ENCODE measurements at places on chromosomes 6 and 20.
A peak's percentile ranks its signal among the peaks of the same experiment; 100 is the strongest.

DNA sequence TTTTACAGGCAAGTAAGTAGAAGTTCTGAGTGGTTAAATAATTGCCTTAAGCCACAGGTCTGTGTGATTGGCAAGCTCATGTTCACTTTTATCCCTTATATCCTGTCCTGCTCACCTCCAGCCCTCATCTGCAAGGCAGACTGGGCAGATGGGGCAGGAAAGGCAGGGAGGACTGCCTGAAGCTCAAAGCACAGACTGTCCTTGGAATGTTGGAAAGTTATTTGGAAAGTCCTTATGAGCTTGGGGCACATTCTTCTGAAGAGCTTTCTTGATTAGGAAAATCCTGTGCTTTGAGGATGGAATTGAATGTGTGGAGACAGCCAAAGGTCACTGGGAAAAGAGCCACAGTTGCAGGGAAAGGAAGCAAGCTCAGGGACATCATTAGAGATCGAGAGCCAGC, 48.9 kb upstream of the STK35 start:
- no peak for DNase-seq

DNA sequence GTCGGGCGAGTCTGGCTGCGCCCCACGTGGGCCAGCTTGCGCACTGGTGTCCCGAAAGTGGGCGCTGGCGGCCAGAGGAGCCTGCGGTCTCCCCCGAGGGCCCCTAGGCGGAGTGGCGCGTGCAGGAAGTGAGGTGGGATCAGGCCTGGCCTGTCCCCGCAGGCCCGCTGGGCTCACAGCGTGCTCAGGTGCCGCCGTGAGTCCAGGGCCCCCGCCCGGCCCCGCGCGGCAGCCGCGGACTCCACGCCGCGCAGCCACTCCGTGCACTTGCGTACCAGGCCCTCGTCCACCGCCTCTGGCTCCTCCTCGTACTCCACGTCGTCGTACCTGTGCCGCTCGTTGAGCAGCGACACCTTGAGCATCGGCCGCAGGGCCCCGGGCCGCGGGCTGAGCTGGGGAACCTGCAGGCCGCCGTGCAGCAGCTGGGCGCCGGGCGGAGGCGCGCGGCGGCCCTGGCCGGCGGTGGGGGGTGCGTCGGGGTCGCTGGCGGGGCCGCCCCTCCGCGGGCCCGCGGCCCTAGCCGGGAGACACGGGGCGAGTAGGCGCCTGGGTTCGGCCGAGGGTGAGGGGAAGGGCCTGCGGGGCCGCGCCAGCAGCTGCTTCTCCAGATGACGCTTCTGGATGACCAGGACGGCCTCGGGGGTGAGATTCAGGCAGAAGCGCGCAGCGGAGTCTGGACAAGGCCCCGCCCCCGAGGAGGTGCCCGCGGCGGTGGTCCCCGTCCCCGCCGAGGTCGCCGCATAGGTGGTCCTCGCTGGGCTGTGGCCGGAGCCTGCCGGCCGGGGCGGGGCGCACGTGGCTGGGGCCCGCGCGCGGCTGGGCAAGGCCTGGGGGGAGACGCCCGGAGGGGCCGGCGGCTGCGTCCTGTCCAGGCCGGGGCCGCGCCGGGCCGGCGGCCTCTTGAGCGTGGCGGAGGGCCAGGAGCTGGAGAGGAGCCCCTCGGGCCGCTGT, 835 bp downstream of the PRR18 start:
- no peak for DNase-seq

- DNase-seq = no peak
Measured at GRCh38 chr6:125516644-125517043, 214.9 kb upstream of the HDDC2 start.

DNA sequence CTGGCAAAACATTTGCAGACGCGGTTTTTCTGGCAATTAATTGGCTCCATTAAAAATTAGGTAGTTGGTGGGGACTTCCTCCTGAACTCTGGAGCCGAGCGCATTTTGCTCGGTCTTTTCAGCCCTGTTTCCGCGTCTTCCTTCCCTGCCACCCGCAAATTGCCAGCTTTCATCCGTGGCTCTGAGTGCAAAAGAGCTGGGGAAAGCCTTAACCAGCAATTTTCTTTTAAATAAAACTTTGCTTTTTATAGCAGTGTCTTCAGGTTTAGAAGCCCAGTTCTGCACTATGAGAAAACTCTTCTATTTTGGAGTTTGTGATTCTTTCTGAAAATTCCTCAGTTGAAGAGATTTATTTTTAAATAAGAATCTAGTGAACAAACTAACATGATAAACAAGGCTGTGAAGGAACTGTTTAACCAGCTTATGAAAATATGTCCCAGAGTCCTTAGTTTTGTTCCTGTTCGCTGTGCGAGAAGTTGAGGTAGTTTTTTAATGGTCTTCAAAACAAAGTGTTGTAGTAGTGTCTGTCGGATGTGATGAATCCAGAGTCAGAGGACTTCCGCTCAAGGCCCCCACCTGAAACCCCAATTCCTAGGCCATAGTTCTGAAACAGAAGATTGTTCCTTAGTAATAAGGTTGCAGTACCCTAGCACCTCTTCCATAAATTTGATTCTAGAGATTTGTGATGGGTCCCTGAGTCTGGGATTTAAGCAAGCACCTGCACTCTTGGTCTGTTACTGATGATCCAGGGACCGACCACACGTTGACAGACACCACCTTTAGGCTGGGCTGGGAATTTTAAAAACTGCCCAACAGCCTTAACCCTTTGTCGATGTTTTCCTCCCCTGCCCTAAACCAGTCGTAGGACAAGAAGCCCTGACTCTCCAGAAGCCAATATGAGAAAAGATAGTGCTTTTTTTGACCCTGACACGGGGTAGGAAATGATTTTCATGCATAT, 950 bp downstream of the KCTD20 start:
- DNase-seq = peak; percentile 21

DNA sequence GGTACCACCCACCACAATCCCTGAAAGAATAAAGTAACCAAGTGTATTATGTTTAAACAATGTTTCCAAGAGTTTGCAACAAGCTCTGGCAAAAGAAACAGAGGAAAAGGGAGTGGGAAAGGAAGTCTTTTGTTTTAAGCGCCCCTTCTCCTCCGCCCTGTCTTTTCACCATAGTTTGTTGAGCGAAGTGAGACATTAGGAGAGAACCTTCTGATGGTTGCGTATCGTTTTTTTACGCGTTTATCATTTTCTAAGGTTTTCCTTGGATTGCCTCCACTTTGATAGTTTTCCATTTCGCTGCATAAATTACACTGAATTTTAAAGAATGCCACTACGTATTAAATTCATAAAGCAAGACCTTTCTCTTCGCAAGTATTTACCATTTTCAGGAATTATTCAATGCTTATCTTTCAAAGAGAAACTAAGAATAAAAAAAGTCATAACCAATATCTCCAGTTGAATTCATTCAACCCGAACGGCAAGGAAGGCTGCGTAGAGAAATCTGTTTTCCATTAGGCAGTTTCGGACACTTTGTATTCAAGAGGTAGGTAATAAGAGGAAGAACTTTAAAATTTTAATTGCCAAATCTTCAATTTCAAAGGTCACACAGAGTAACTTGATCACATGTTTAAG, 920 bp upstream of the EPHA7 start:
- no peak for DNase-seq

- no peak for DNase-seq
Measured at GRCh38 chr6:116278854-116279231, 887 bp downstream of the TSPYL1 start.

DNA sequence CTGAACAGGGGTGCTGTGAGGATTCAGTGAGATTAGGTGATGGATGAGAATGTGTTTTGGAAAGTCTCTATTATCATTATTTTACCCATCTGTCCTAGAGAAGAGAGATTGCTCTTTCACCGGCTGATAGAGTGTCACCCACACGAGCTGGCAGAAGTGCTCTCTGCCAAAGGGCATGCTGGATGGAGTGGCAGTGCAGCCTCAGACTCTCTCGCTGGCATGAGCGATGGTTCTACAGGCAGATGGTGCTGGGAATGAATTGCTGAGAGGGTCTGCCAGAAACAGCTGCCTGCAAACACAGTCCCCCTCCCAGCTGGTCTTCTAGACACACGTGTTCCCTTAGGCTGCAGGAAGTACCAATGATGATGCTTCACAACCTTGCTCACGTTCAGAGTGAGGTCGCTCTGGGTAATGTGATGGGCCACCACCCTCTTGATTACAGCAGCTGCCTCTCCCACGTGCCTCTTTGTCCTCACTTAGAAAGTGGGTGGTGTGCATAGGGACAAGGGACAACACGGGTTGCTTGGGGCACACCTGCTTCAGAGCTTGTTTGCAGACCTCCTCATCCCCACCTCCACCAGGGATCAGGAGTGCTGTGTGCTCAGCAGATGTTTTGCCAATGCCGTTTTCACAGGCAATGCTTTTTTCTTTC, 84.7 kb downstream of the FOXA2 start:
- DNase-seq = no peak

- DNase-seq = no peak
Measured at GRCh38 chr6:127162836-127163235, 44.4 kb downstream of the RSPO3 start.

DNA sequence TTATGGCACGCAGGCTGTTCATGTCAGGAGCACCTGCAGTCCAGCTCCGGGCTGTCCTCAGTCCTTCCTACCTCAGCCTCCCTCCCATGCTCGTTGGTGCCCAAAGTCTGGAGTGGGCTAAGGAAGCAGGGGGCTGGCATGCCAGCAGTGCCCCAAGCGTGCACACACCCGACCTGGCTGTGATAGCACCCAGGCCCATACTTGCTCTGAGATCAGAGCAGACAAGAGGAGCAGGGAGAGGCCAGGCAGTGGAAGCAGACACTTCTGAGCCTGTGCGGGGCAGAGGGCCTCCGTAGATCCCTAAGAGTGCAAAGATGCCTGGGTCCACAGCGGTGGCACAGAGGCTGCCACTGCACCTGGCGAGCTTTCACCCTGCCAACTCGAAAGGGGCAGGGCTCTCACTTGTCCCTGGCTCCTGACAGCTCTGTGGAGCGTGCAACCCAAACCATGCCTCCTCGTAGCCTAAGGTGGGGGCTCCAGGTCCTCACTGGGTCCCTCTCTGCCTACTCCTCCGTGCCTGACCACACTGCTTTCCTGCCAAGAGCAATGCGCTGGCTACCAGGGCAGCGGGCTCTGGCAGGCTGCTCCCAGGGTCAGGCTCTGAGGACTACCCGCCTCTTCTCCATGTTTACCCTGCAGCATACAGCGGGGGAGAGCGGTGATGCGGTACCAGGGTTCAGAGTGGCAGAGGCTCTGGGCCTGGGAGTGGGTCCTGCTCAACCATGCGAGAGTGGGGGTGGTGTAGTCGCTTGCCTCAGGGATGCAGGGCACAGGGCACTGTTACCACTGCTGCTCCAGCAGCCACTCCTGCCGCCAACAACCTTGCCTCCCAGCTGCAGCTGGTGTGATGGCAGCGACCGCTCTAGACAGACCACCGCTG, 59.5 kb downstream of the MANEA start:
- no peak for DNase-seq

GRCh38 chr20:17530716-17531664, at the start of gene BFSP1:
Gene BFSP1 (minus strand): TSS chr20:17531379. CDS start chr20:17531329, 50 bp downstream.
- DNase-seq = peak; percentile 56

DNA sequence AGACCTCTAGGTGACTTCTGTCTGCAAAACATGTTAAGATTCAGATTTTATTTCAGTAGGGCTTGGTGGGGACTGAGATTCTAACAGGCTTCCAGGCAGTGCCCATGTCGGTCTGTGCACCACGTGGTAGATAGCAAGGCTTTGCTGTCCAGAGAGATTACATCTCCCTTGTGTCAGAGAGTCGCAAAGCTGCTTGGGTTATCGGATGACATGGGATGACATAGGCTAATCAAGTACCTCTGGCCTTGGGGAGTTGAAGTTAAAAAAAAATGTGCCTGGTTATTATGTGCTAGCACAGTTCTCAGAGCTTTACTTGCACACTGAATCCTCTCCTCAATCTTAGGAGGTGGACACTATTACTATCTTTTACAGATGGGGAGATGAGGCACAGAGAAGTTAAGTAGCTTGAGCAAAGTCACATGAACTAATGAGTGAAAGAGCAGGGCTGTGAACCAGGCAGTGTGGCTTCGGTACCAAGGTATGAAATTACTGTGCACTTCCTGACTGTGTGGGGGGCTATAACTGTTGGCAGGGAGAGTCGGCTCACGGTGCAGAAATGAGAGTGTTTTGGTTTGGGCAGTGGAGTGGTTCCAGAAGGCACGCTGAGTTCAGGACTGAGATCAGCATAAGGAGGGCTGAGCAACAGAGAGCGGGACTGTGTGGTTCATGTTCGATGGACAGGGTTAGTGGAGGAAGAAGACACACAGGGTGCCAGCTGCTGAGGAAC, 41.1 kb downstream of the FARS2 start:
- DNase-seq = peak; percentile 69

- peak; percentile 50 for DNase-seq
Measured at GRCh38 chr6:17714879-17715851, 8.4 kb upstream of the NUP153 start.

- no peak for DNase-seq
Measured at GRCh38 chr20:49751397-49751736, 37.7 kb upstream of the B4GALT5 start.

DNA sequence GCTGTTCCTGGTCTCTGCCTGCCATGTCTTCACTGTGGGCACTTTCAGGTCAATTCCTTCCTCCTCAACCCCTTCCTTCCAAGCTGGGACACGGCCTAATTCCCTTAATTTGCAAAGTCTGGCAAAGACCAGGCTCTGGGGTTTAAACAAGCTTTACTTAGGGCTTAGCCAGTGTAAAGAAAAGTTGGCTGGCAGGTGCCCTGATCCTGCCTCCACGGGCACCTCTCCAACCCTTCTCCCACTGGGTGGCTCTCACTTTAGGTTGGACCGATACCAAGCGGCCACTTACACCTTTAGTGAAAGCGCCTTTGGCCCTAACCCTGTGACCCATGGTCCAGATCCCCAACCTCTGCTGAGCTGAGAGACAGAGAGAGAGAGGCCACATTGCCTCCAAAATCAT, 13.7 kb upstream of the MLN start:
- DNase-seq = no peak

GRCh38 chr6:31769684-31770371, 7.3 kb downstream of the VWA7 start:
- peak; percentile 90 for DNase-seq

DNA sequence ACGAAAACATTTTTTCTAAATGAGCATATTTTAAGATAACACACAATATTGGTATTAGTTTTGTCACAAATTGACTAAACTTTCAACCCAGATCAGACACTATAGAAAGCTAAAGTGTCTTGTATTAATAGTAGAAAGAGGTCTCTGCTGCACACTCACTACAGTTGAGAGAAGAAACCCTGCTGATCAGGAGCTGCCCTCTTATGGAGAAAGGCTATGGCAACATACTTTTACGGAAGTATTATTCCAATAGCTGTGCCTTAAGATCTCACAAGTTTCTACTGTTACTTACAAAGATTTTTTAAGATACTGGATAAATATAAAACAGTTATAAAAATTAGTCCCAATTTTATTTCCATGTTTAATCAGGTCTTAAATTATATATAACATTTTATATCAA, 155.7 kb downstream of the RIMS1 start:
- DNase-seq = no peak

DNA sequence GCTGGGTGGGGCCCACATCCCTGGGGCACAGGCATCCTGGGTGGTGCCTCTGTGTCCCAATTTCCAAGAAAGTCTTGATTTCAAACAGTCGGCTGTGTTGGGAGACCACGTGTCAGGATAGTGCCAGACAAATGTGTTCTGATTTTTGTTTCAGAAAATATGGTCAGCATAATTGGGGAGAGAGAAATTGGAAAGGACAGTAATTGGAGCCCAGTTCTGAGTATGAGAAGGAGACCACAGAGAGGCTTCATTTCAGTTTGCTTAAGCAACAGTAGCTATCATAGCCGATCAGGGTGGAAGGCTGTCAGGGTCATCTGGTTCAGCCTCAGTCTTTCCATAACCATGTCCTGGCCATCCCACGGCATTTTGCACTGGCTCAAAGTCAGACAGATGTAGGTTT, 220.7 kb downstream of the CDC5L start:
- no peak for DNase-seq
